Stimulated activated CD8-positive, alpha-beta memory T cell treated with anti-CD3 and anti-CD28 coated beads, Interleukin-4, amount 100 ng/mL, for 1 hour (primary cell): ENCODE measurements at places on chromosomes 6 and 20.

DNA sequence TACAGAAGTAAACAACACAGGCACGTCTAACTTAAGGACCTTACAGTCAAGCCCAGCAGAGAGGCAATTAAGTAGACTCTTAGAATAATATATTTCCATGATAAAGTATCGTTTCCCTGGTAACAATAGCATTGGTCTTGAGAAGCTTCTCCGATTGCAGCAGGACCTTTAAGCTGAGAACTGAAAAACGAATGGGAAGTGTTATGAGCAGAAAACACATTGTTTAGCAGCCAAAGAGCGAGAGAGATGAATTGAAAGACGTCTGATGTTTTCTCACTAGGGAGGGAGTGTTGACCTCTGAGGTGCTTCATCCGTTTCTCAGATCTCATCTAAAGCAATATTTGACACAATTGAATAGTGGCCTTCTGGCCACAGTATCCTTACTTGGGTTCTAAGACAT lies 855 bp downstream of the BYSL start:
- DNase-seq, result no peak

DNA sequence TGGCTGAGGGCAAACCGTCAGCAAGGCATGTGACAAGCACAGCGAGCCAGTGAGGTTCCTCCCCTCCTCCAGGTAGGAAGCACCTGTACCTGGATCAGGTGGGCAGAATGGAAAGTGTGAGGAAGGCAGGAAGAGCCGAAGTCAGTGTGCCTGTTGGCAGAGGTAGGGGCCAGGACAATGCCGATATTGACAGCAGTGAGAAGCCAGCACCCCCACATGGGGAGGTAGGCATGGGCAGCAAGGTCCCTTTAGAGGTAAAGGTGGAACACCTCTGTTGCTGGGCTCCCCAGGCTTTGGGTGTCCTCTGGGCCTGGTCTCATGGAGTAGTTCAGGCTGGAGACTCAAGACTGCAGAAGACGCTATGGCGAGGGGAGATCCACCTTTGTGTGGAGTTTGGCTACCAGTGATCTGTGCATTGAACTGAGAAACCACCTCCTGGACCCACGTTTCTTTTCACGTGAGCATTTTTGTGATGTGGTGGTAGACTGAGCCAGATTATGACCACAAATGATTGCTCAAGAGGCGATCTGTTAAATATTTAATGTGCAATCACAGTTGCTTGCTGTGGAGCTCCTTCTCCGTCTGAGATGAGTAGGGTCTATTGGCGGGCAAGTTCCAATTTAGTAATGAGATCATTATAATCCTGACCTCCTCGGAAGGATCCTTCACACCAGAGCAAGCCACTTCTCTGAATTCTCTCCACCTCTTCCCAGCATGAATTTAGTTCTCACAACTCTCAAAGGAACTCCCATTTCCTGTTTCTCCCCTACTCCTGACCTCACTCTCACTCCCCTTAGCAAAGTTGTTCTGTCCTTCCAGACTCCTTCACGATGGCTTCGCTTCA lies 174.8 kb downstream of the CDH26 start:
- DNase-seq, result no peak

- no peak for DNase-seq
Observed at GRCh38 chr6:144718431-144718830, 433.3 kb downstream of the UTRN start.

GRCh38 chr6:3442431-3443220 lies 14.2 kb downstream of the SLC22A23 start:
- DNase-seq, result no peak

DNA sequence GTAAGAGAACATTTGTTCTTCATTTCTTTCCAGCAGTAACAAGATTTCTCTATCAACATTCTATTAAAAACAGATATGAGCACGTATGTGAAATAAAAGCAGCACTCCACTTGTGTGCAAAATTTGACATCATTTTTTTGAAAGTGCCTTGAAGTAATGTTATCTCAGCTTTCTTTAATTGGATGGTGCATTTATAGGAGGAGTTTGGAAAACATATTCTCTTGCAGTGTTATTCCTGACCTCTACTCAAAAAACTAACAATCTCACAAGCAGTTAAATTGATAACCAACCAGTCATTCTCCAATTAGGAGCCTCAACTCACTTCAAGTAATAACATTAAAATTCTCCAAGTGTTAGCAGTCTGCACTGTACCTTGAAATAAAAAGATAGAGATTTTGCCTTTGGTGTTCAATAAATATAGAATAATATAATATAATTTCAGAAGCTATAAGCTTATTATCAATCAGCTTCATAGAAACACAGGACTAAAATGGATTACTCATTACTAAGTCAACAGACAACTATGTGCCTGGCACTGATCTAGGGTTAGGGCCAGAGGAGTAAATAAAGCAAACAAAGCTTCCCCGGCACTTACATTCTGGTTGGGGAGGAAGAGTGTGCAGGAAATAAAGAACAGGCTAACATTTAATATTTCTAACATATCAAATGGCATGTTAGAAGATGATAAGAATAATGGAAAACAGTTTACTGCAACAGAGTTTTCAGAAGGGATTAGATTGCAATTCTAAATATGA lies 149.0 kb upstream of the SGK1 start:
- DNase-seq, result no peak

GRCh38 chr6:170096191-170096802 lies 194.6 kb downstream of the DLL1 start:
- no peak for DNase-seq

- no peak for DNase-seq
Observed at GRCh38 chr6:87658516-87658915, 43.5 kb downstream of the AKIRIN2 start.

- no peak for DNase-seq
Observed at GRCh38 chr20:62830251-62830650, 13.4 kb downstream of the COL9A3 start.
